Skeletal muscle cell (primary cell): ENCODE measurements at places on chromosomes 6 and 20.

GRCh38 chr6:16948396-16948795 lies 153.5 kb upstream of the STMND1 start:
- no peak for DNase-seq

GRCh38 chr6:39566456-39566855 lies 158.8 kb downstream of the KIF6 start:
- DNase-seq: no peak

GRCh38 chr6:105810922-105811482 lies 275.1 kb upstream of the PRDM1 start:
- no peak for DNase-seq

DNA sequence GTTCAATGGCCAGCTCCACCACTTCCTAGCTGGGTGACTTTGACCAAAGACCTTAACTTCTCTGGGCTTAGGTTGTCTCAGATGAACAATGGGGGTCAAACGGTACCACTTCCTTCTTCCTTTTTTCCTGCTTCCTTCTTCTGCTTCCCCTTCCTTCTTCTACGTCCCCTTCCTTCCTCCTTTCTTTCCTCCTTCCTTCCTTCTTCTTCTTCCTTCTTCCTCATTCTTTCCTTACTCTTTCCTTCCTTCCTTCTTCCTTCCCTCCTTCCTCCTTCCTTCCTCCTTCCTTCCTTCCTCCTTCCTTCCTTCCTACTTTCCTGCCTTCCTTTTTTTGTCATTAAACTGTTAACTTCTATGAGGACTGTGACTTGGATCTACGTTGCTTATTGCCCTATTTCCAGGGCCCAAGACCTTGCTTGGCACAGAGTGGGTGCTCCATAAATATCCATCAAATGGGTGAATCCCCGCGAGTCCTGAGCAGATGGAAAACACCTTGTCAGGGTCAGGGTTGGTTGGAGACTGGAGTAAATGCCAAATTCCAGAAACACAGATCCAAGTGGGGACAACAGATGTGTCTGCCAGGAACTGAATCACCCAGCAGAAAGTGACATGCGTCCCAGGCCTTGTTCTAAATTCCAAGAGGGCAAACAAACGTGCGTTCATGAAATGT lies 243.3 kb downstream of the PREX1 start:
- no peak for DNase-seq

- no peak for DNase-seq
These were observed 122.0 kb upstream of the ID4 start for GRCh38 chr6:19715167-19715551.
